ENCODE measurements at places on chromosomes 2 and 18.

DNA sequence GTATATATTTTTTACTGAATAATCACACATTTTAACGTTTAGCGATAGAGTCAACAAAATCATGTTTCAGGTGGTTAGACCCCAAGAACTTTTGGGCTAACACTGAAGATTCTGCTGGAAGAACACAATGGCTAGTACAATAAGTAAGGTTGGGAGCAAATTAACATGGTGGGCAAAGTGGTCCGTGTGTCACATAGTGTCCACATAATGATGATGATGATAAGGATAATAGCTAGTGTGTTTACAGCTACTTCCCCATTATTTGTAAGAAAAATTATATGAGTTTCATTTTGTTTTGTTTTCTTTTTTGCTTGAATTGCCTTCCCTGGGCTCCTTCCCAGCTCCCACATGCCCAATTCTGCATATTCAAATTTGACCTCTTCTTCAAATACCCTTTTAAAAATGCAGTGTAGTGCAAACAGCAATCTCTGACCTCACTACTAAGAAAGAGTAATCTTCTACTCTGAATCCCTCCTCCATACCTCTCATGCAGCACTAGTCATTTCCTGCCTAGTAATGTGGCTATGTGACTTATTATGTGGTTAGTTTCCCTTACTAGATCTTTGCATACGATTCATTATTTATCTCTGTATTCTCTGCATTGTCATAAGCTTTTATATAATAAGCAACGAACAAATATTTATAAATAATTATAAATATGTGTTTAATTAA lies 16.9 kb upstream of the VPS54 start:
- no peak for DNase-seq

- no peak for DNase-seq
Observed at GRCh38 chr2:127582863-127583861, 47.7 kb downstream of the MYO7B start.

GRCh38 chr18:61132031-61132430 lies 201.2 kb upstream of the CDH20 start:
- DNase-seq = no peak

DNA sequence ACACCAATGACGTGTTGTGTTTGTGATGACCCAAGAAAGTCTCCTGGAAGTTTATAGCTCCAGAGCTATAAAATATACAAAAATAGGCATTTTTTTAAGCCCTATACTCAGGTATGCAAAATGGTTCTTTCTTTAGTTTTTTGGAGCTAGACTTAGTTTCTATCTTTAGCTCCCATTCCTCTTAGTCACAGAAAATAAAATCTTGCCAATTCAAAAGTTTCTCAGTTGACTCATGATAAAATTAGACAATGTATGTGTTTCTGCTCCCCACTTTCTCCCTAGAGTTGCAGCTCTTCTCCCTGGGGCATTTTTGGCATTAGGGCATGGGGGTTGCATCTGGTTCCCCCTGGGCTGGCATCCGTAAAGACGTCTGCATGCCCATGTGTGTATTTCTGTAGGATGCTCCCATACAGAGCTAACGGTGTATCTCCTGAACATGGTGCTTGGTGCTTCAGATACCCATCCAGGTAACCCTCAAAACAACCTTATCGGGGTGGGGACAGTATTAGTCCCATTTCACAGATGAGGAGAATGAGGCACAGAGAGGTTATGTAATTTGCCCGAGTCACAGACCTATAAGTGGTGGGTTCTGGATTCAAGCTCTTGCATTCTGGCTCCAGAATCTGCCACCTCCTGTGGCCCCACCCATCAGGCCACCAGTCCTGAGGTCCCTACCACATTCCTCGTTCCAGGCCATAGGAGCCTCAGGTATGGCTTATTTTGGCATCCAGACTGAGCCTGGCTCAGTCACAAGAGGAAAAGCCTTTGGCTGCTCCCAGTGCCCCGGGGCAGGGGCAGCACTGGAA lies 43.1 kb upstream of the ASAP2 start:
- no peak for DNase-seq

- no peak for DNase-seq
Observed at GRCh38 chr18:57447154-57447621, 12.0 kb downstream of the ONECUT2 start.

- DNase-seq = no peak
Observed at GRCh38 chr2:236112466-236112865, 55.7 kb downstream of the GBX2 start.

DNA sequence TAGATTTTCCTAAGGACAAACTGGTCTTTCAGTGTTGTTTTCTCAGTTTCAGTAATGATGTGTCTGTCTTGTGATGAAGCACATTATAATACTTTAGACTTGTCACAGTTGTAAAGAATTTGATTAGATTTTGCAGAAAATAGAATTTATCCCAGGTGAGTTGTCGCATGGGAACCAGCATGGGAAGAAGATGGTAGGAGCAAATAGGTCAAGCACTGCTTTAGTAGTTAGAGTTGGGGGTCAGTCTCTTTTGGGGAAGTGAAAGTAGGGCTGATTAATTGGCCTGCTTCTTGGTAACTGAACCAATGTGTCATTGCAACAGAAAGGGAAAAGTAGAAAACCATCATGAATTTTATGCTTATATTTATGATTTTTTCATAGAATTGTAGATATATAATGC lies 153.2 kb upstream of the MYO3B start:
- no peak for DNase-seq

- no peak for DNase-seq
Observed at GRCh38 chr2:8584174-8585066, 97.4 kb upstream of the ID2 start.

- no peak for DNase-seq
Observed at GRCh38 chr2:227010433-227010832, 153.6 kb downstream of the COL4A4 start.

DNA sequence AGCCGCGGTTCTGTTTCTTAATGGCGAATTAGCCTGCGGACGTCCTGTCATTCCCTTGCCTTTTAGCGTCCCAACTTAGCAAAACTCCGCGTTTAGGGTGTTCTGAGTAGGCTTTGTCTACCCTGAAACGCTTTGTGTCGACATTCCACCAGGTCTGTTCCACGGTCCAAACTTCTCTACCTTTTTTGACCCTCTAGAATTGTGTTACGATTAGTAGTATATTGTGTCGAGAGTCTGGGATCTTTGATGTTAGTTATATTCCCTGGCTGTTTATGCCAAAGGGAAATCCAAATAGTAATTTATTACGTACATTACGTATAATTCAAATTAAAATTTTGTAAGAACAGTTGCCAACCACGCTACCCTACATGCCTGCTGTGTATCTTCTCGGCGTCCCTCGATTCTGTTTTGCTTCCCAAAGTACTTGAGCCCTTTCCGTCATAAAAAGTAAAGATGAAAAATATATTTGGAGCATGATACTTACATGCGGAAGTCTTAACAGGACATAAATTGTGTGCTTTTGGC lies 495 bp upstream of the TTC32 start:
- no peak for DNase-seq

GRCh38 chr2:238692562-238692961 lies 155.3 kb upstream of the TWIST2 start:
- no peak for DNase-seq

GRCh38 chr2:227848146-227848545 lies 23.3 kb upstream of the DAW1 start:
- no peak for DNase-seq

DNA sequence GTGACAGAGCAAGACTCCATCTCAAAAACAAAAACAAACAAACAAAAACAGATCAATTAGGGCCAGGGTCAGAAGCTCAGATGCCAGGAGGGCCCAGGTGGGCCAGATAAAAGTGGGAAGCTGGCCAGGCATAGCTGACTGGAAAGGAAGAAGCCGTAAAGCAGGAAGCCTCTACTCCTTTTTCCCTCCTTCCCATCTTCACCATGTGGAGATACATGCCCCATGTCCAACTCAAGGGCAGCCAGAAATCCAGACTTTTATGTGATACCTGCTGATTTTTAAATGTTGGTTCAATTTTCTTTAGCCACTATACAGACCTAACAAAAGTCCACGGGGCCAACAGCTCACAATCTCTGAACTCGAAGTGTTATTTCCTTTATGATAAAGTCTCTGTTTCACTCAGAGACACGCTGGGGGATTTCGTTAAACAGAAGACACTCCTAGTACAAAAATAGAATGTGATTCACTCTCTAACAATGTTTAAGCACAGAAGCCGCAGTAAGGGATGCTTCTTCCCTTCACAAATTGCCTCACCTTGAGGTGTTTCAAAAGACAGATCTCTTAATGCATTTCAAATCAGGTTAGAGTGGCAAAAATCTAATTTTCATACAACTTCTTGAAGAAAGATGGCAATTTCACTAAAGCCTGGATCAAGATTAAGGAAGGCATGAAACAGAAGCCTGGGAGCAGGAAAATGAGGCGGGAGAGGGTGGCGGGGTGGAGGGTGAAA lies 14.0 kb downstream of the TMEM247 start:
- DNase-seq = no peak

GRCh38 chr2:207733597-207734240 lies 22.3 kb downstream of the CCNYL1 start:
- DNase-seq = no peak

GRCh38 chr2:40957508-40957907 lies 505.6 kb upstream of the SLC8A1 start:
- DNase-seq = no peak

DNA sequence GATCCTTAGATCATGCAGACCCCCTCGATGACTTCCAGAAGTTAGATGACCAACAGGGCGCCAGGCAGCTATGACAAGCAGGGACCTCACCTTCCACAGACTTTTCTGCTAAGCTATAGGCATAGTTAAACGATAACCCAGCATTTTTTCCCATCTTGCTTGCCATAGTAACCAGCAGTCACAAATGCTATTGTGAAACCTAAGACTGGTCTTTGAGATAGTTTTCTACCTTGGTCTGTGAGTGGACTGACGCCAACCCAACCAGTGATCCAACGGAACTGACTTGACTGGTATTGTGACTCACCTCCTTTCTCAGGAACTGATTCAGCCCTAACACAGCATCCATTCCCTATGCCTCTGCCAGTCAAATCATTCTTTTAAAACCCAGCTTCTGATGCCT lies 361.2 kb downstream of the LRRTM4 start:
- DNase-seq = no peak

- no peak for DNase-seq
Observed at GRCh38 chr2:181462033-181462432, 4.8 kb downstream of the ITGA4 start.

DNA sequence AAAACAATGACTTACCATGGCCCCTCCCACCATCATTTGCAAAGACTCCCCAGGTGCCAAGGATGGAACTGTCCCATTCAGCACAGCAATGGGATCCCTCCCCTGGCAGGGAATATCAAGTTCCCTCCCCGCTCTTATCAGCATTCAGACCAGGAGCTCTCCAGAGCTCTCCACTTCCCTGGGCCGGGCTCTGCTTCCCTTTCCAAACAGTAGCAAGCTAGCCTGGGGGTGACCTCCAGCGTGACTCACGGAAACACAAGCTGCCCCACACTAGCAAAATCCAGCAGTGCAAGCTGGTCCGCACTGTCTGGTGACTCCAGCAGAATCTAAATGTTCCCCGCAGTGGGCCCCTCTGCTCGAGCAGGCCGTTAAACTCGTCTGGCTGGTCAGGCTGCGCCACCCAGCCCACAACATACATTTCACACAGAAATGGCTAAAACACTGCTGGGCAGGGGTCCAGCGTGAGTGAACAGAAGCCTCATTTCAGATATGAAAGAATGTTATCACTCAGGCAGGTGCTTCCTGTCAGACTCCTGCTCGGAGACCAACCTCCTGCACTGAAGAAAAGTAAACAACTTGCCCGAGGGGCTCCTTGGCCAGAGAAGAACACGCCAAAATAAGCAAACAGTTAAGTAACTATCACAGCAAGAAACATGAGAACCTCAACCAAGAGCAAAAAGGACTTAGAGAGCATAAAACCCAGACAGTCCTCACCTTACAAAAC lies 33.9 kb downstream of the STAT1 start:
- no peak for DNase-seq

DNA sequence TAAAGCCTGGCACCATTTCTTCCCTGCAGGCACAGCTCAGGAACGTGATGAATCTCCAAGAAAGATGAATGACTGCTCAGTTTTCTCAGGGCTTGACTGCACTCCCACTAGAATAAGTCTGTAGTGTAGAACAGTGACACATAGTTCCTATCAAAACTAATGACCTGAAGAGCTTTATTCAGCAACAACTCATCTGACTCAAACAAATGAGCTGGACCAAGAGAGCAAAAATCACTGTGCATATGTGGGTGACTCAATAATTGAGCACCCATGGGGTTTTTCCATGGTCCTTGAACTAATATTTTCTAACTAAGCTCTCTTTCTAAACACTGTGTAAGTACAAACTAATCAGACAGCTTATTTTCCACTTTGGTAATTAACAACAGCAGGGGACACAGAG lies 61.1 kb upstream of the XDH start:
- no peak for DNase-seq

DNA sequence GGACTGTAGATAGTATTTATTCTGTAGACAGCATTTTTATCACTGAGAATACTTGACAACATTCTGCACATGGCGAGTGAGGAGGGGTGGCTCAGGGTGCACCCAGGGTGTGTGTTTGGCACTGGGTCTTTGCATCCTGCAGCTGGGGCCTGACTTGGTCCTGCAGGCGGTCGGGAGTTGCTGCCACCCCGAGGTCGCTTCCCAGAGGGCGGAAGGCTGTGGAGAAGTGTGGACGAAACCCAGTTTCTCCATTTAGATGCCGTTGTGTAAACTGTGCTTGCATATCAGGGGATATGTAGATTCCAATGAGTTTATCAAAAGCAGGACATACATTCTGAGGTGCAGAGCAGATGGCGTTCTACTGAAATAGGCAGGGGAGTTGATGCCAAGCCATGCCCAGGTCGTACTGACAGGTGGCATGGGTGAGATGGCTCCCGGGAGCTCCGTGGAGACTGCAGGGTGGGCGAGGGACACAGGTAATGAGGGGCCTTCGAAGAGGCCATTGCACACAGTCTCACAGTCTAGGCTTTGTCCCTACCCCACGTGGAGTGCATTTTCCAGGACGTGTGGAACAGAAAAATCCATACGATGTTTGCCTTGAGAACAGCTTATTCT lies 74.5 kb downstream of the RTP5 start:
- DNase-seq = no peak

- no peak for DNase-seq
Observed at GRCh38 chr2:124480958-124481357, 455.9 kb downstream of the CNTNAP5 start.

DNA sequence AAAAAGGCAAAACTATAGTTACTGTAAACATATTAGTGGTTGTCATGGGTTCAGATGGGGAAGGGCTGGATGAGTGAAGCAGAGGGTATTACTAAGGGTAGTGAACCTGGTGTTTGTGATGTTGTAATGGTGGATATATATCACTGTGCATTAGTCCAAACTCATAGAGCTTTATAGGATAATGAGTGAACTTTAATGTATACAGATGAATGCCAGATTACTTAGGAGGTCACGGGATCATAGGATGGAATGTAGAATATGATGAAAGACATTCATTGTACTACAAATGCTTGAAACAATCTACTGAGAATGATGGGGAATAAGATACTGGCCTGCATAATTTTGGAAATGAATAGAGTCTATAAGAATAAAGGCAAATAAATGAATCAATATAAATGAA lies 226.7 kb upstream of the ZNF804A start:
- no peak for DNase-seq

DNA sequence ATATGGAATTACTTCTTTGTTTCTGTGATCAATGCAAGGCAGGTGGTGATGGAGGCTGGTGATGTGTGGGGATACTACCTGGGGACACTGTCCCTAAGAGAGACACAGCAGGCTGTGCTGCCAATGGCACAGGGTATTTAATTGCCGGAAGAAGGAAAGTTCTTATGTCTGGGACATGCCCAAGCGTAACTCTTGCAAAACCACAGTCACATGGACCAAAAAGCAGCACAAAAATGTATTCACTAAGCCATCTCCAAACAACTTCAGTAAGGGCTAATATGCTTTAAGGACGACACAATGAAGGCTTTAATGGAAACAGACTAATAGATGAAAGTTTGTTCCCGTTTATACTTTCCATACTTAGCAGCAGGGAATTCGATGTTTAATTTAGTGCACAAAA lies 49.7 kb upstream of the AP1S3 start:
- no peak for DNase-seq
